ENCODE measurements at places on chromosomes 16 and 17.

- no peak for DNase-seq
These were observed 5.5 kb upstream of the COIL start for GRCh38 chr17:56966338-56966737.

GRCh38 chr16:25912321-25912720 lies 220.6 kb downstream of the HS3ST4 start:
- DNase-seq: no peak

DNA sequence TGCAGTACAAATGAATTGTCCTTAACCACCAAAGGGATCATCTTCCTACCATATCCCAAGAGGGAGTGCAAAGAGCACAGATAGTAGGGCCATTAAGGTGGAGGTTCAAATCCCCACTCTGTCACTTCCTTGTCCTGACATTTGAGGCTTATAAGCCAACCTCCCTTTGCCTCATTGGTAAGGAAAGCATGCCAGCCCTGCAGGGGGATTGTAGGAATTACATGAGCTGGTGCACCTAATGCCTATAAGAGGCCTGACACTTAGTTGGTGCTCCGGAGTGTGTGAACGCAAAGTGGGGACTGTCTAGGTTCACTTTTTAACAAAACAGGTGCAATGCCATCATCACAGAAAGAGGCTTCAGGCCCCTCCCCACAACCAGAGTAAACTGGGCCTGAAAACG lies 374.4 kb downstream of the SNX29 start:
- no peak for DNase-seq

DNA sequence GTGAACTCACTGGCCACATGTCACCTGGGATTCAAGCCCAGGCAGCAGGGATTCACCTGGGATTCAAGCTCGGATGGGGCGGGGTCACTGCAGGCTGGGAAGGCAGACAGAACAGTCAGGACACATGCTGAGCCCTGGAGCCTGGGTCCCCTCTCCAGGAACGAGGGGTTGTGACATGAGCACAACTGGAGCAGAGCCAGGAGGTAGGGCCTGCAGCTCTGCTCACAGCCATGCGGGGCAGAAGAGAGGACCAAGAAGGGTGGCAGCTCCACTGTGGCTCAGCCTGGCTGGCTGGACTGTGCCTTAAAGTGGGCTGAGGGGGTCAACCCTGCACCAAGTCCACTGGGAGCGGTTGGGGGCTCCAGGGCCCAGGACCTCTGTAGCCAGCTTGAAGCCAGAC lies 150.1 kb downstream of the RAB11FIP4 start:
- DNase-seq: no peak

GRCh38 chr17:80569924-80570323 lies 25.3 kb downstream of the RPTOR start:
- no peak for DNase-seq

DNA sequence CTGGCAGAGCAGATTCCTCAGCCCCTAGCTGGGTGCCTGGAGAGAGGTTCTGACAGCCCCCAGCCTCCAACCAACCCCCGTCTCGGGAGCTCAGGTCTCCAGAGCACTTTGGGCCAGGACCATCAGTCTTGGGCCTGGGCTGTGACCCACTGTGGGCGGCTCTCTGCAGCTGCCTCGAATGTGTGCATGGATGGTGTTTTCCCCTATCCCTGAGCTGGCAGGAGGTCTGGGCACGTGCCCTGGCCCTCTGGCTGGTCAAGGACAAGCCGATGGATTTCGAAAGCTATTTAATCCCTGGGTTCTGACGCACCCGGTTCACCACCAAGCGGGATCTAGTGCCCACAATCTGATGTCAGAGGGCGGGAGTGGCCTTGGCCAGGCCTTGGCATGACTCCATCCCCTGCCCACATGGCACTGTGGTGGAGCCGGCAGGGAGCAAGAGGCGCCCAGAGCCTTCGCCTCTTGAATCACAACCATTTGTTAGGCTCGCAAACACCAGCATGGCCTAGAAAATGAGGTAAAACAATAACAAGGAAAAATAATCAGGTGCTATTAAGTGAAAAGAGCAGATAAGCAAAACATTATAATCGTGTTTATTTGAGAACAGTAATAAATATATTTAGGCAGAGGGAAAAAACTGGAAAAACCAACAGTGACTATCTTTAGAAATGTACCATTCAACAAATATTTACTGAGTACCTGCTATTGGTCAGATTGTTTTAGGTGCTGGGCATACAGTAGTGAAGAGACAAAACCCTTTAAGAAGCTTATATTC lies 69.3 kb upstream of the TOB1 start:
- peak; percentile 90 for DNase-seq

DNA sequence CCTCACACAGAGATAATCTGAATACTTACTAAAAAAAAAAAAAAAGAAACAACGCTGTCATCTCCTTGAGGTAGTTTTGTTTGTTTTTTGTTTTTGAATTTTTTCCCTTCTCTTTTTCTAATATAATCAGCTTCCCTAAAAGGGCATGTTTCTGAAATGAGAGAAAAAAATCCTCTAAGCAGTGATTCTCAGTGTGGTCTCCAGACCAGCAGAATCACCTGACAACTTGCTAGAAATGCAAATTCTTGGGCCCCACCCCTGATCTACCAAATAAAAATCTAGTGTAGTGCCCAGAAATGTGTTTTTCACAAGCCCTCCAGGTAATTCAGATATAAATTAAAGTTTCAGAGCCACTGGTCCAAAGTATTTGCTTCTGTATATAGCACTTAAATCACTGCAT lies 65.4 kb downstream of the SSH2 start:
- no peak for DNase-seq
